ENCODE measurements at places on chromosomes 12 and 14.
A peak's percentile ranks its signal among the peaks of the same experiment; 100 is the strongest.

GRCh38 chr14:65550779-65551643 is 138.5 kb downstream of the FUT8 start:
- DNase-seq, result no peak

DNA sequence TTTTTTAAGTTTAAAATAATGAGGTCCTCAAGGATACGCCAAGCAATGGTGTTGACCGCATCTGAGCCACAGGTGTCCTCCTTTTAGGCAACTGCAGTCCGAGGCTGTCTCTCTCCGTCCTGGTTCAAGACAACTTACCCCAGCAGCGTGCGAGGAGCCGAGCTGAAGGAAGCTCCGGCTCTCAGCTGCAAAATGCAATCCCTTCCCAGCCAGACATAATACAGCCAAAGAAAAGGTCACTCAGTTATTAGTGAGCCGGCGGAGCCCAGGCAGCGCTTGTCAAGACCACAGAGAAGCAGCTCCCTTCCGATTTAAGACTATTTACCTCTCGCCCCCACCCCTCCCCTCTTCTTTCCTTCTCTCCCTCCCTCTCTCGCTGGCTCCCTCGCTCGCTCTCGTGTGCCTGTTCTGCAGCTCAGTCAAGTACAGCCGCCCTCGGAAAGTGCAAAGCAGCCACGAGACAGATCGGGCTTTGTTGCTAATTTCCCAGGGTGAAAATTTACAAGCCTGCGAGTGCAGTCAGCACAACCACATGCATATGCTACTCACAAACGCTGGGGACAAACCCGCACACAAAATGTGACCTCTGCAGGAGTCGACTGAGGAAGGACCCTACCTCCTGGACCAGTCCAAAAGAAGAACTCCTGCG is 363 bp upstream of the LMO3 start:
- DNase-seq, result no peak

- DNase-seq, result no peak
Observed at GRCh38 chr12:107891967-107892366, 117.5 kb downstream of the ASCL4 start.

DNA sequence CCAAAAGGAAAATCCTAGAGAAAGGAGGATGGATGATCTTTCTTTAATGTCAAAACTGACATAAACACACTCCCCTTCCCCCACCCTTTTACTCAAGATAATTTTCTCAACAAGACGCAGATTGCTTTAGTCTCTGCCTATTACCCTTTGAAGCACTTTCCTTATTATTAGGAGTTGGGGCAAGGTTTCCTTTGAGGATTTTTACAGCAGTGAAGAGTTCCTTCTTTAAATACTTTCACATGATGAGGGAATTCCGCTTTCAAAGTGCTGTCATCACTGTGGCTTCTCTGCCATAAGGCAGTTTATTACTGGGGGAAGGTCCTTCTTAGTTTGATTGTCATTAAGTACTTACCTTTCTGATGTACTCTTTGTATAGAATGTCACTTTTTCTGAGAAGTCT is 172.1 kb downstream of the MSRB3 start:
- no peak for DNase-seq

DNA sequence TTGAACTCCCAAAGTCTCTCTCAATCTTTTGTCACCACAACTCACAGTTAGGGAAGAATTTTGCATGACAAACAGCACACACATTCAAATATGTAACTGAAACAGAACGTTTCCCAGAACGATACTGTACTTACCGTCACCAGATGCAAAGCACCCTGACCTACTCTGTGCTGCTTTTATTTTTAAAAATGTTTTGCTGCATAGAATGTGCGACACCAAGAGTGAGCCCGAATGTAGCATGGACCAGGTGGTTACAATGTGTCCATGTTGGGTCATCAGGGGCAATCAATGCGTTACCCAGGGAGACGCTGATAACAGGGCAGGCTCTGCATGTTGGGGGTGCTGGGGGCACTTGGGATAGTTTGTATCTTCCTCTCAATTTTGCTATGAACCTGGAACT is 14.6 kb upstream of the EIF5 start:
- no peak for DNase-seq

DNA sequence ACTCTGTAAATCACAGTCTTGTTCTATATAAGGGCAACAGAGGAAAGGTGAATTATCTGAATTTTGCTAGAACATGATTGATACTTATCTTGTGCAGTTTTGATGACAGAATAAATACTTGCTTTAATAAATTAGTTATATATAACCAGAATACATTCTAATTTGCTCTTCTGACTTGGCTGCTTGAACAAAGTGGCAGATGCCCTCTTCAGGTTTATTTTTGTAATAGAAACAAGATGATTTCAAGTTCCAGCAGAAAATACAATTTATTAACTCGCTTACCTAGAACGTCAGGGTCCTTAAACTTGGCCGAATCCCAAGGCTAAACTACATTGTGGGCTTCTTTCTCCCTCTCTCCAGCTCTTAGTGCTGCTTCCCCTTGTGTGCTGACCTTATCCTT is 57.6 kb upstream of the SSTR1 start:
- no peak for DNase-seq

GRCh38 chr12:106780010-106780631 is 5.6 kb downstream of the RIC8B start:
- no peak for DNase-seq

GRCh38 chr12:124586756-124587155 is 19.3 kb upstream of the NCOR2 start:
- DNase-seq, result no peak

- DNase-seq, result no peak
Observed at GRCh38 chr14:103157969-103158368, 34.7 kb downstream of the TNFAIP2 start.

DNA sequence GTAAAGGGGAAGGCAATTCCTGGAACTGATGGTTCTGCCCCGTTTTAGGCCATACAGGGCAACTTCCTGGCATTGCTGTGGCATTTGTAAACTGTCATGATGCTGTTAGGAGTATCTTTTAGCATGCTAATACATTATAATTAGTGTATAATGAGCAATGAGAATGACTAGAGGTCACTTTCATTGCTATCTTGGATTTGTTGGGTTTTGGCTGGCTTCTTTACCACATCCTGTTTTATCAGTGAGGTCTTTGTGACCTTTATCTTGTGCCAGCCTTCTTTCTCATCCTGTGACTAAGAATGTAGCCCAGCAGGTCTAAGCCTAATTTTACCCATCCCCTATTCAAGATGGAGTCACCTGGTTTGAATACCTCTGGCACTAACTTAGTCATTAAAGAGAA is 51.2 kb downstream of the TESPA1 start:
- DNase-seq, result peak; percentile 80

GRCh38 chr14:62030387-62030786 is 268.2 kb downstream of the SNAPC1 start:
- DNase-seq, result no peak

DNA sequence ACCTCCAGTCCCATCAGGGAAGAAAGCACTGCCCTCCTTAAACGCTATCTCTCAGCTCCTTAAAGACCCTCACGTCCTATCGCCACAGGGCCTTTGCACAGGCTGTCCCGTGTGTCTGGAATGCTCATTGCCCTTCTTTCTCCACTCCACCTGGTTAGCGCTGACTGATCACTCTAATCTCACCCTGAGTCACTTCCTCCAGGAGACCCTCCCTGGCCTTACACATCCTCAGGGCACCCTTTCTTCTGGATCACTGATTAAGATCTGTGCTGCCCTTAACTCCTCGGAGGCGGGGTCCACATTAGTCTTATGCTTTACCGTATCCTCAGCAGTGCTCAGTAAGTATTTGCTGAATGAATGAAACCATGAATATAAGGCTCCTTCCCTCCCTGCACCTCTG is 94.7 kb downstream of the SYNE3 start:
- DNase-seq, result no peak

GRCh38 chr14:67674139-67674479 is 323 bp downstream of the VTI1B start:
- peak; percentile 60 for DNase-seq

- DNase-seq, result no peak
Observed at GRCh38 chr14:50533806-50534205, 1.4 kb upstream of the MAP4K5 start.

DNA sequence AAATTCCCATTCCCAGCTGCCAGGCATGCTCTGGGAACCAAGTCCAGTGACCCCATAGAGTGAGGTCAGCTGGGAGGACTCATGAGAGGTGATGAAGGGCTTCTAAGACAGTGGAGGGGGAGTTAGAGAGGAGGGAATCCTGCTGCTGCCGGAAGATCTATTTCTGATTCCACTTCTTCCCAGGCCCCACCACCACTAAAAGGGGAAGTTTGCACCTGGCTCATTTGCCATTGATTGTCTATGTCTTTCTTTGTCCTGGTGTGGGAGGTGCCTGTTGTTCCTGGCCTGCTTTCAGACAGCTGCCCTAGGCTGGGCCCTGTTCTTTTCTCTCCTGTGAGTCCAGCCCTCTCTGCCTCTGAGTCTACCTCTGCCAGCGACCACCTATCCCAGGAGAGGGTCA is 3.0 kb upstream of the KRT6A start:
- no peak for DNase-seq

DNA sequence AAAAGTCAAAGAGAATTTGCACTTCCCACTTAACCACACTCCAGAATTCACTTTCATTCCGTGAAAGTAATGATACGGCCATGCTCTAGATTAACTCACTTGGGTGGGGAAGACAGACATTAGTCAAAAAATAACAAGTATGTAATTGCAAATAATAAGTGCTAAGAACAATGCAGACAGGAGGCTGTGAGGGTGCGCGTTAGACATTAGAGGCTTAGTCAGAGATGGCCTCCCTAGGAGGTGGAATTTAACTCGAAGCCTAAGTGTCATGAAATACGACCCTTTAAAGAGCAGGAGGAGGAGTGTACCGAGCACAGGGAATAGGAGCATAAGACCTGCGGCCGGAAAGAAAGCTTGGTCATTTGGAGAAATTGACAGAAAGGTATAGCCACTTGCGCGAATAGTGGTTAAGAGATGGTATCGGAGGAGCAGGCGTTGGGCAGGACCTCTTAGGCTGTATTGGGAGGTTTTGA is 628 bp downstream of the SNRPF start:
- DNase-seq, result no peak

- DNase-seq, result no peak
Observed at GRCh38 chr12:44626883-44627282, 249.2 kb downstream of the NELL2 start.

DNA sequence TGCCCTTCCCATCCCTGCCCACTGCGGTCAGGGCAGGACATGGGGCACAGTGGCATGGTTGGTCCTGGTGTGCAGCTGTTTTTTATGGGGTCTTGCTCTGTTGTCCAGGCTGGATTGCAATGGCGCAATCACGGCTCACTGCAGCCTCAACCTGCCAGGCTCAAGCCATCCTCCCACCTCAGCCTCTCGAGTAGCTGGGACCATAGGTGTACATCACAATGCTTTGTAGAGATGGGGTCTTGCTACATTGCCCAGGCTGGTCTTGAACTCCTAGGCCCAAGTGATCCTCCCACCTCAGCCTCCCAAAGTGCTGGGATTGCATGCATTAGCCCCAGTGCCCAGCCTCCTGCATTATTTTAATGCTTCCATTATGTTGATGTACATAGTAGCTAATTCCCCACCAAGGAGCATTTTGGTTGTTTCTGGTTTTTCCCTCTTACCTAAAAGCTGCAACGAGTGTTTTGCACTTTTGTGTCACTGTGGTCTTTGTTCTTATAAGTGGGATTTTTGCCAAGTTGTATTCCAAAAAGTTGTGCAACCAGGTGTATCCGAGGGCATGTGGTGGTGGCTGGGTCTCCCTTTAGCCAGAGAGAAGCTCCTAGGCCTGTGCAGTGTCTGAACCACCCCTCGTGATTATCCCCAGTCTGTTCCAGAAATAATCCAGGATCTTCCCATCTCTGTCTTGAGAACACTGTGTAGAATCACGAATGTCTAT is 10.3 kb downstream of the TCHP start:
- DNase-seq, result no peak

DNA sequence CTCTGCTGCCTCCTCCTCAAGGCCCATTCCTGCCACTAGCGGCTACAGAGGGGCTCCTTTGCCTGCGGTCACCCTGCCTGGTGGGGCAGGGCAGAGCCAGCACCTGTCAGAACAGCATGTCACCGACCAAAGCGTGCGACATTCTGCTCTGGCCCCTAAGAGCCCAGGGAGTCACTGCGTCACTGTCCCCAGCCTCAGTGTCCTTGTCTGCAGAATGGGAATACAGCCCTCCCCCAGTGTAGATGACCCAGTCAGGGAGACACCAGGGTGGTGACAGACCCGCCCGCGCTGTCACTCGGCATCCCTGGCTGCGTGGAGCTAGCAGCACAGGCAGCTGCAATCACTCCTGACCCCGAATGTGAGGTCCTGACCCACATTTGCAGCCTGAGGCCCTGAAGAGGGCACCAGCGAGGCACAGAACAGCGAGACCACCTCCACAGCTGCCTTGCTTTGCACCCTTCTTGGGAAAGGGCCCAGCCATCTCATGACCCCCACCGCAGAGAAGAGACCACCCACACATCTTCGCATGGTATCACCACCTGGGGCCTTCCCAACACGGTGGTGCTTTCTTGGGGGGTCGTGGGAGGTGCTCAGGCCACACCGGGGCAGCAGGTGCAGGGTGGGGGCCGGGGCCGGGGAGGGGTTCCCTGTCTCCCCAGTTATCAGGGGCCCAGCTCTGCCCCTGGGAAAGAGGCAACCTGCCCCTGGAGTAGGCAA is 2.5 kb downstream of the AHNAK2 start:
- peak; percentile 24 for DNase-seq

DNA sequence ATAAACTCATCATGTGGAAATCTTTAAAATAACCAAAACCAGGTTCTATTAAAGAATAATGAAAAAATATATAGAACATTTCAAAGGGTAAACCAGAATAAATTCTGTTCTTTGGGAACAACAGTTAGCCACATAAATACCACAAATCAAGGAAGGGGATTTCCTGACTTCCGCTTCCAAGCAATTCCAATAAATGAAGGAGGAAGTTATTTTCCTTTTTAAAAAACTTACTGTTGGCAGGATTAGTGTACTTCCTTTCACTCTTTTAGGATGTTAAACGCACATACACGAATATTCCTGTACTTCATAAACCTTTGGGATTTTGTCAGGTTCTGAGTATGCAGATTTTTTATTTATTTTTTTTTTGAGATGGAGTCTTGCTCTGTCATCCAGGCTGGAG is 13.7 kb upstream of the LIMA1 start:
- DNase-seq, result no peak

DNA sequence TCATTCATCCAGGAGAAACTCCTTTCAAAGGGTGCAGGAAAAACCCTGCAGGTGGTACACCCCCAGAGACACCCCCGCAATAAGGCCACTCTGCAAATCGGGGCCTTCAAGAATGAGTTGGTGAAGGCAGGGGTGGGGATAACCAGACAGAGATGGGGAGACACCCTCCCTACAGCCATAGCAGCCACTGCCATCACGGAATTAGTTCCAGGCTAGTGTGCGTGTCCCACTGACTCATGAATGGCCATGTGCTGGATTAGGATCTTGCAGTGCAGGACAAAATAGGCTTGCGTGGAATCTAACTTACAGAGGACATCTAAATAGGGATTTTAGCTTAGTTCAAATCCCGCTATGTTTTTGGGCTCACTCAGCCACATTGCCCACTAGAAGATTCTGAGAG is 37.8 kb downstream of the SPRING1 start:
- no peak for DNase-seq

DNA sequence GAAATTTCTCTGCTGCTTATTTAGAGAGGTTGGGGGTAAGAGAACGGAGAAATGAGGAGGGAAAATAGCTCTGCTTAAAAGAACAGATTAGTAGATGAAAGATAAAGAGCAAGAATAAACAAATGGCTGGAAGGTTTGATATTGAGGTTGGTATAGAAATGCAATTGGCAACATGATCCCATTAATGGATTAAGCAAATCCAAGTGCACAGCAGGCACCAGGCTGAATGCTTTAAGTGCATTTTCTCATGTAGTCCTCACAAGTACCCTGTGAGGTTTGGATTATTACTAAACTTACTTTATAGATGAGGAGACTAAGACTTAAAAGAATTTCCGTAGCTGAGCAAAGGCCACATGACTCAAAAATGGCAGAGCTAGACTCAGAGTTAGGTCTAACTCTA is 76.9 kb upstream of the ATF1 start:
- DNase-seq, result no peak
